ENCODE measurements at places on chromosomes 12 and 14.
A peak's percentile ranks its signal among the peaks of the same experiment; 100 is the strongest.

GRCh38 chr12:69417741-69418167 lies 52.4 kb upstream of the FRS2 start:
- DNase-seq: no peak

- DNase-seq: no peak
Observed at GRCh38 chr12:76189851-76190250, 105.4 kb upstream of the NAP1L1 start.

DNA sequence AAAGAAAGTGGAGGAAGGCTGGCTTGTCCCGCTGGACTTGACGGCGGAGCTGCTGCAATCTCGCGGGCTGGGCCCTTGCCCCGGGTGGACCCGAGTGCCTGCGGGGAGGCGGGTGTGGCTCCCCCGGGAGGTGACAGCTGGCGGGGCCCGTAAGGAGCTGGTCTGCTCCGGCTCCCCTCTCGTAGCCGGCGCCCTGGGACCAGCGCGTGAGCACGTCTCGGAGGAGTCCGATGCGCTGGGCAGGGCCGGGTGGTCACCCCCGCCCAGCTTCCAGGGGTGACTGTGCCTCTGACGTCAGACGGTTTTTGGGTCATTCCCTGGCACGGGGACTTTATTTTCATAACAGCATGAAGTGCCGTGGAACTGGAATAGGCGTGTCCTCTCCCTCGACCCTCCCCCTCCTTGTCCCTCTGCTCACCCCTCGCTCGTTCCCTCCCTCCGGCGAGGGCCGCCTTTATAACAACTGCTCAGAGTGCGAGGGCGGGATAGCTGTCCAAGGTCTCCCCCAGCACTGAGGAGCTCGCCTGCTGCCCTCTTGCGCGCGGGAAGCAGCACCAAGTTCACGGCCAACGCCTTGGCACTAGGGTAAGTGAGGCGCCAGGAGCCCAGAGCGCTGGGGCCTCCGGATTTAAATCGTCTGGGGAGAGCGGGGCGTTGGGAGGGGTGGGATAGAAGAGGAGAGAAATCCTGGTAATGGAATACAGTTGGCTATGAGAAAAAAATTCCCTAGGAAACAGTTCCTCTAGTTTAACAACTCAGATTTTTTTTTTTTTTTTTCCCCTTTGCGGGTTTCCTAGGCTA lies at the start of gene GPRC5A:
Gene GPRC5A (plus strand): TSS at position 483 of the 801 bp plus-strand sequence. CDS start 16,688 bp downstream, outside the sequence.
- DNase-seq: peak; percentile 96

- DNase-seq: no peak
Observed at GRCh38 chr12:49882851-49883464, 20.7 kb downstream of the FAIM2 start.

DNA sequence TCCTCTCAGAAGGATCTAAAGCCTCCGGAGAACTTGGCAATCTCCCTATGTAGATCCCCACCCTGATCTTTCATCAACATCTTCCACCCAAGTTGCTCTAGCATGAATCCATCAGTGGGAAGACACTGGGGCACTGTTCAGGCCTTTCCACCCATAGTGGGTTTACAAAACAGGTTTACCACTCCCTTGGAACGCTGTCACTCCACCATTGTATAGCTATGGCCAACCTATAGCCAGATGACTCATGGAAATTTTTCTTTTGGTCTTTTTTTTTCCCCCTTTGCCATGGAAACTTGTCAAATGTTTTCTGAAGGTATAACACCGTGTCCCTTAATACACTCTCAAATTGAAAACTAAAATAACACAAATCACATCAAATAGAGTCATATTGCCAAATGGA lies 10.8 kb upstream of the HSPB8 start:
- no peak for DNase-seq

DNA sequence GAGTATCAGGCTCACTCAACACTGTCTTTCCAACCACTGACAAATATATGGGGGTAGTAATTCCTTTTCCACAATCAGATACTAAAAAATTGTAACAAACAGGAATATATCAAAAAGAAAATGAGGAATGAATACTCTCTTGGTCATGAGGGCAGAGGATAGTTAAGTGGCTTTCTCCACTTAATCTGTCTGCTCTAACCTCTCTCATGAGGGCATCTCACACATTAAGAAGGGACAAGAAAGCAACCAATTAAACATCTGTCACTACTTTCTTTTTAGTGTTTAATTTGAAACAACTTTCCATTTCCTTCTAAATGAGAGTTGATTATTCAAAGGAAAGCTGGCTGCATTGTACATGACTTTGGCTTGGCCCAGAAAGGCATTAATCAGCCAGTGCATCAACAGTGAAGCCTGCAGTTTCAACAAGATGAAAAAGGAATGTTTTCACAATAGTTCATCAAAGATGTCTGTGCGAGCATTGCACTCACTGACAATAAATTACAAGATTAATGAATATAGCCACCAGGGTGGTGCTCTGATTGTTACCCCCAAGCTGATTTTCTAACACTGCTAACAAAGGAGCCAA lies 142.0 kb downstream of the SEC23A start:
- DNase-seq: no peak

GRCh38 chr14:69242311-69243224 lies 17.4 kb upstream of the GALNT16 start:
- peak; percentile 79 for DNase-seq

GRCh38 chr12:125377093-125377492 lies 311.9 kb downstream of the AACS start:
- no peak for DNase-seq

DNA sequence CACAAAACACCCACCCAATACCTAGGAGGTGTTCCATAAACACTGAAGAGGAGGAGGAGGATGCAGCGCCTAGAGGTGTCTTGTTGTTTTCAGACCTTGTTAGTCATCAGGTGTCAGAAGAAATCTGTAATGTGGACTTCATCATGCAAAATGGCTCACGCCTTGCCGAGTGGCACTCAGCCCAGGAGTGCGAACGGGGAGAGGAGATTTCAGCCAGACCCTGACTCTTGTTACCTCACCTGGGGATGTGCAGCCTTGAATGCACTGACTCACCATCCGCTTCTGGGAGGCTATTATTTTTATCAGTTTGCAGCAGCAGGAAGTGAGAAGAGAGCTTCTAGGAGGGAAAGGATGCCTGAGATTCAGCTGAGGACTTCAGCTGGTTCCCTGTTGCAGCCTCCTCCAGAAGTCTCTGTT lies 48.2 kb upstream of the PLXNC1 start:
- DNase-seq: peak; percentile 75

GRCh38 chr14:101534198-101534597 lies 27.1 kb upstream of the DIO3 start:
- no peak for DNase-seq

DNA sequence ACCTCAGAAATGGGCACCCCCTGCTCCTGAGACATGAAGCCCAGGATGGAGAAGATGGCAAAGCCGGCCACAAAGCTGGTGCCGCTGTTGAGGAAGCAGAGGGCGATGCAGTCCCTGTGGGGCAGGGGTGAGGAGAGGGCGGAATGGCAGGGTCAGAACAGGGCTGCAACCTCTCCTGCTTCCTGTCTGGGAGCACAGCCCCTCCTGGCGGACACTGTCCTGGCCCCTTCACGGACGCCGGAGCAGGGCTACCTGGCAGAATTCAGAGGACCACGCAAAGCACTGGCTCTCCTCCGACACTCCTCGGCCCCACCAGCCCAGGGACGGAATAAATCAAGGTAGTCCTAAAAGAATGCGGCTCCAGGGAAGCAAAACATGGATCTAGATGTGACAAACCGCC lies 12.4 kb upstream of the SLC6A12 start:
- DNase-seq: no peak

DNA sequence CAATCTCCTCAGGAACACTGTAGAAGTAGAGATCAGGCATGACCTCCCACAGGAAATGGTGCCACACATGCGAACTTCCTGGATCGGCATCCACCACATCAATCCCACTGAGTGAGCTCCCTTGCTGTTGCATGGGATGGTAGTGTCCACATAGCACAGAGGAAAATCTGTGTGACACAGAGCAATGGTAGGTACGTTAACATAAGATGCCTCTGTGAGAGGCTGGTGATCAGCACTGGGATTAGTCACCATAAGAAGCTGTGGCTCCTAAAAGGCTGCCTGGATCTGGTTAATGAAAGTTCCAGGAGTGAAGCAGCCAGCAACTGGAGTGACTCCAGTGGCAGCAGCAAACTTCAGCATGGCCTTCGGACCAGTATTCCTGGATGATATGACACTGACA lies 21.8 kb downstream of the WDHD1 start:
- no peak for DNase-seq

DNA sequence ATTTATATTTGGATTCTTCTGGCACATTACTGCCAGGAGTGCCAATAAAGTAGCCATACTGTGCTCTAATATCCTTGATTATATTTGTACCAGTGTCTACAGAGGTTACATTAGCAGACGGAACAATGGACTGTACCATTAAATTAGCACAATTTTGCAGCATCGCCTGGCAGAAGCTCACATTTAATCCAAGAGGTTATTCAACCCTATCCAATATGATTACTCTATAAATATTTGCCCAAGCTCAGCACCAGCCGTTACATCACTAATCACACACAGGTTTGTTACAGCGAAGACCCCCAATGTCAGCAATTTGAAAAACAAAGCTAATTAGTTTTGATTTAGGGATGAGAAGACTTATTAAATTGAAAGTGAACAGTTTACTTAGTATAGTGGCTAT lies 16.9 kb upstream of the MGST1 start:
- DNase-seq: no peak

DNA sequence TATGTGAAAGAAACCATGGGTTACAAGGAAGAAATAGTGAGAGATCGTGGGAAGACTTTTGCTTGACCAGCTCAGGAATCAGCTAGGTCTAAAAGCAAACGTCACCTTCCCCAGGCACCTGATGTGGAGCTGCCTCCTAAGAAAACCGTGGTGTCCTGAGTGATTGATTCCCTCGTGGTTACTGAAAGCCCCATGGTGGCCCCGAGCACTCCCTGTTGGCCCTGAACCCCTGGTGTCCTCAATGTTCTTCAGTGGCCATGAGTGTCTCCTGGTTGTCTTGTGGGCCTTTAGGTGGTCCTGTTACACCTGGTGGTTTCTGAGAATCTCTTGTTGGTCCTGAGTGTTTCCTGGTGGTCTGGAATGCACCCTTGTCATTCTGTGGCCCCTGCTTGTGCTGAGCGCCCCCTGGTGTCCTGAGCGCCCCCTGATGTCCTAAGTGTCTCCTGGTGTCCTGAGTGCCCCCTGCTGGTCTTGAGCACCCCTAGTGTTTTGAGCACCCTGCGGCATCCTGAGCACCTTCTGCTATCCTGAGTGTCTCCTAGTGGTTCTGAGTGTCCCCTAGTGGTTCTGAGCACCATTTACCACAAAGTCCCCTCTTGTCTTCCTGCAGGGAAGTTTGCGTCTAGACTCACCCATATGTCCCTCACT lies 518.7 kb downstream of the TMEM121 start:
- no peak for DNase-seq

DNA sequence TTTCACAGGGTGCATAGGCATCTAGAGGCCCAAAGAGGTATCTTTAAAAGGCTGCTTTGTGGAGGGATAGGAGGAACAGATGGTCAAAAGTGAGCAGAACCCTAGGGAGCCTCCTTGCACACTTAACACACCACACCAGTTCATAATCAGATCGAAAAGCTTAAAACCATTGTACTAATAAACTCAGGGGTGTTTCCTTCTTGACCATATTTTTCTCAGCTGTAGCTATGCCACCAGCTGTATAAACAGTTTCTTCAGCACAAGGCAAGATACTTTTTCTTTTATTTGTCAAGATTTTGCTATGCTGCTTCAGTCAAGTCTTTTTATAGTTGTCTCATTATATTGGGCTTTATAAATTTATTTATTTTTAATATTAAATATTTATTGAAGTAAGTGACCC lies 88.7 kb downstream of the RIC8B start:
- no peak for DNase-seq

DNA sequence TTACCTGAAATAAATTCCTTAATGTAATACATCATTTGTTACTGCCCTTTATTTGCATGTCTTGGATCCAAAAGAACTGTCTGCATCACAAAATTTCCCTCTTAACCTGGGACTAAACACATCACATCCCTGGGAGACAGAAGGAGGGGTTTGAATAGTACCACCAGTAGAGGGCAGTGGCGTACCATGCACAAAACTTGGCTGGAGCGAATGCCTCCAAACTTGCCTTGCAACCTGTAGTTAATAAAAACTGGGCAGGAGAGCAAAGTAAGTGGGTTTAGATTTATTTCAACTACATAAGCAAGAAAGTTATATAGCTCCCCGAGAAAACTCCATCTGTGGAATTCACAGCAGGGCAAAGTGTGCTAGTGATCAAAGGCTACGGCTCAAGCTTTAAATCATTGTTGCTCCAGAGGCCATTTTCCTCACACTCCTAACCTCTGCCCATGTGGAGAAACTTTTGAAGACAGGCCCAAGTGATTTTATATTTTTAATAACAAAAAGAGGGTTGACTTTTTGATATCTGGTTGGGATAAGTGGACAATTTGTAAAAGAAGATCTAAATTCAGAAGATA lies 1176.7 kb upstream of the SEL1L start:
- peak; percentile 43 for DNase-seq

GRCh38 chr12:32083489-32083888 lies 23.2 kb upstream of the BICD1 start:
- DNase-seq: no peak

DNA sequence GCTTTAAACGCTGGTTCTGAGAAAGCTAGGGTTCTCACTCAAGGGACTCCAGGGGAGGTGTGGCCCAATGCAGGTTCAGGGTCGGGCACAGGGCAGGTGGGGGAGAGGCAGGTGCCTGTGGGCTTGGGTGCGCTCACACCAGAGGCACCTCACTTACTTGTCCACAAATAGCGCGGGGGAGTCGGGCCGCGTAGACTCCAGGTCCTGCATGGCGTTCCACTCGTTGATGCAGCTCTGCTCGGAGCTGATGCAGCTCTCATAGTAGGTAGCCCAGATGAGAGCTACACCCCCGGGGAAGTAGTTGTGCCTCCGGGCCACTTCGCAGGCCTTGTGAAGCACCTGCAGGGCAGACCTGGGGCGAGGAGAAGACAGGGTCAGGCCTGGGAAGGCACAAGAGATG lies 49.9 kb downstream of the SSH1 start:
- DNase-seq: no peak

DNA sequence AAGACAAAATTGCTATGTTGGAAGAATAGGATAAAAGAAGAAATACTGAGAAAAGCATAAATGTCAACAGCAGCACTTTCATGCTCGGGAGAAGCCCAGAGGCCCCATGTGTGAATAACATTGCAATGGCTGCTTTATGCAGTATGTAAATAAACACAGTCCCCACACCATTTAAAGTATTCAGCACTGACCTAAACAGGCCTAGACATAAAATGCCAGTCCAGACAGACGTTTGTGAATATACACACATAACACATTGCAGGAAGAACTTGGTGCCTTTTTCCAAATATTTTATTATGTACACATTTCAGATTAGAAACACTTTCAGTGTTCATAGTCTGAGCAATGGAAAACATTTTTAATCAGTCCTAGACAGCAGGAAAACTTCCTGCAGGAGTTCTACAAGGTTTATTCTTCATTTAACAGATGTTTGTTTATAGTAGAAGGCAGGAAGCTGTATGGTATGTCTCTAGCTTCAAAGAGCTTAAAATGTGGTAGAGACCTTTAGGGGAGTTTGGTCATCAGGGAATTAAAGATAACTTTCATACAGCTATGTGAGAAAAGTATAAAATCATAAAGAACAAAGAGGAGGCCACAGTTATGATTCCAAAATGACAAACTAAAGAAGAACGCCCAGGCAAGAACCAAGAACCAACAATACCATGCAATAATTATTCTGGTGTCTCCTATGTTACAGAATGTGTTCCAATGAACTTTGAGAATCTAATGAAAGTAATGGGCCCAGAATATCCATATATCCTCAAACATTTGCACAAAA lies 30.6 kb upstream of the SLC38A2 start:
- no peak for DNase-seq

All from small intestine (tissue), 16 donors.